ENCODE measurements at places on chromosomes 5 and 9. TPM values are rescaled to one million over a fixed set of nuclear protein-coding genes. Genes with fewer than 3 reads are reported as not detected.

DNA sequence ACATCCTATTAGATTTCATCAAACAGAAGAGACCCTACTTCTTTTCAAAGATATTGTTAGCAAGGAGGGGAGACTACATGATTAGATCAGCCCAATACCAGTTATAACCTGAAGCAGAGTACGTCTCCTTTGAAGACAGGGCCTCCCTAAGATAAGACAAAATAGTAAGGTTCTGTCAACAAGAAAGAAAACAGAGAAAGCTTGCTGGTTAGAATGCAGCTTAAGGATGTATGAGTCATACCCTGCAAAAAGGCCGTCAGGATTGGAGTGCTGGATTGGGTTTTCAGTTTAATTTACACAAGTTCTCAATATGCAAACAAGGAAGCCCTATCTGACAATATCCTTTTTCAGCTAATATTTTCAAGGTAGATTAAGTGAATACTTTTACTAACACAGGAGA is 1581.2 kb upstream of the WWC1 start:
- no peak for DNase-seq

SPAG8 gene
- 5.9 TPM for polyA plus RNA-seq

DNA sequence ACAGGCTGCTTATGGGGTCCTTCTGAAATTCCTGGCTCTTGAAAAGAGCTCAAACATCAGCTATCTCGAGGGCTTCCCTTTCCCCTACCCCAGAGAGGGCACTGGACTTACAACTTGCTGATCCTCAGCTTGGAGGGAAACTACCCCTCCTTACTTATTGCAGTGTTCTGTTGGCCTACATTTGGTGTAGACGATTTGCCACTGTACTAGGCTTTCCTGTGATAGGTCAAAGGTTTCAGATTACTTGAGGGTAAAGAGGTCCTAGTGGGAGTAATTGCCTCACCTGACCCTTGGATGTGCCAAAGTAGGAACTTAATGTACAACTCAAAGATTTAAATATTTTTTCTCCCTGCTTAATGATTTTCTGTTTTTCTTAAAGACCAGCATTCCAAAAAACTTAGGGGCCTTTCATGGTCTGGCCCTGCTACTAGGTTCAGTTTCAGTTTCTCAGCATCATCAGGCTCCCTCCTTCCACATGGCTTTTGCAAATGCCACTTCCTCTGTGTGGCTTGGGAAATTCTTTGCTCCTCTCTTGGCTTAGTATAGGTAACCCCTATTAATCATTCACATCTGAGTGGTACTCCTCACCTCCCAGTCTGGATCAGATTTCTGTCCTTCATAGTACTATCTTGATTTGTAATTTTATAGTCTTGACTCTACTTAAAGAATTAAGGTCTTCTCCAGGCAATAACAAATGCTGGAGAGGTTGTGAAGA is 32.4 kb downstream of the CYSTM1 start:
- DNase-seq = no peak

DNA sequence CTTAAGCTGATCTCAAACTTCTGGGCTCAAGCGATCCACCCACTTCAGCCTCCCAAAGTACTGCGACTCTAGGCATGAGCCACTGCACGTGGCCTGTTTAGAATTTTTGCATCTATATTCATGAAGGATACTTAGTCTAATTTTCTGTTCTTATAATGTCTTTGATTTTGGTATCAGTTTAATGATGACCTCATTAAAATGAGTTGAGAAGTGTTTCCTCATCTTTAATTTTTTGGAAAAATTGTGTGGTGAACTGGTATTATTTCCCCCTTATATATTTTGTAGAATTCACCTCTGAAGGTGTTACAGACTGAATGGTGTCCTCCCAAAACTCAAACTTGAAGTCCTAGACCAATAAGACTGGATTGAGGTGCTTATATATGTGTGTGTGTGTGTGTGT is 46.5 kb downstream of the ANKRD31 start:
- DNase-seq = no peak

- no peak for DNase-seq
These were observed 44.1 kb upstream of the FOXE1 start for GRCh38 chr9:97808972-97809371.

DNA sequence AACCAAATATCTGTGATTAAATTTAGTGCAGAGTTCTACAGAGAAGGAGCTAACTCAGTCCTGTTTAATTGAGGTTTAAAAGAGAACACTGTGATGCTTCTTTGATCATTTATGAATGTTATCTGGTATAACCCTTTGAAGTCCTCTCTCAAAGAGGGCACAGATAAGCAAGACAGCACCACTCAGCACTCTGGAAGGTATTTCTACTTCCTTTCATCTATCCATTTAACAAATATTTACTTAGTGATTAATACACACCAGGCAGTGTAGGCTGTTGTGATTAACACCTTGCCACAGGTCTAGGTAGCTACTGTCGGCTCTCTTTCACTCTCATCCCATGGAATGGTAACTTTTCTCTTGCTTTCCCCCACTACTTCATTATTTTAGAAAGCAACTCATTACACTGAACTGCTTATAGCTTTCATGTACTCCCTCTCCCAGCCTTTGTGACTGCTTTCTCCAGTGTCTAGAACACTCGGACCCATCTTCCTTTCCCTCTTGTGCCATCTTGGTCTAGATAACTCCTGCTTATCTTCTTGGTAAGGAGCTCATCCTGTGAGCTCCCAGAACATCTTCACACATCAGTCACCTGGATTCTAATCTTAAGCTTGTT is 54.7 kb downstream of the GLDC start:
- no peak for DNase-seq

WNT8A gene
- 0.31 TPM for polyA plus RNA-seq

CDH6 gene
- polyA plus RNA-seq = 74.3 TPM

GRCh38 chr9:112252194-112252593 is 77.1 kb upstream of the SUSD1 start:
- no peak for DNase-seq

DNA sequence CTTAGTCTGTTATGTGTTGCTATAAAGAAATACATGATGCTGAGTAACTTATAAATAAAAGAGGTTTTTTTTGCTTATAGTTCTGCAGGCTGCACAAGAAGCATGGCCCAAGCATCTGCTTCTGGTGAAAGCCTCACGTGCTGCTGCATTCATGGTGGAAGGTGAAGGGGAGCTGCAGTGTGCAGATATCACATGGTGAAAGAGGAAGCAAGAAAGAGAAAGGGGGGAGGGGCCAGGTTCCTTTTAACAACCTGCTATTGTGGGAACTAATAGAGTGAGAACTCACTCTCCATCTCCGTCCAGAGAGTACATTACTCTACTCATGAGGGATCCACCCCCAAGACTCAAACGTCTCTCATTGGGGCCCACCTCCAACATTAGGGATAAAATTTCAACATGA is 12.5 kb upstream of the PARP8 start:
- DNase-seq = no peak

CDH12 gene
- polyA plus RNA-seq = 6.4 TPM

DNA sequence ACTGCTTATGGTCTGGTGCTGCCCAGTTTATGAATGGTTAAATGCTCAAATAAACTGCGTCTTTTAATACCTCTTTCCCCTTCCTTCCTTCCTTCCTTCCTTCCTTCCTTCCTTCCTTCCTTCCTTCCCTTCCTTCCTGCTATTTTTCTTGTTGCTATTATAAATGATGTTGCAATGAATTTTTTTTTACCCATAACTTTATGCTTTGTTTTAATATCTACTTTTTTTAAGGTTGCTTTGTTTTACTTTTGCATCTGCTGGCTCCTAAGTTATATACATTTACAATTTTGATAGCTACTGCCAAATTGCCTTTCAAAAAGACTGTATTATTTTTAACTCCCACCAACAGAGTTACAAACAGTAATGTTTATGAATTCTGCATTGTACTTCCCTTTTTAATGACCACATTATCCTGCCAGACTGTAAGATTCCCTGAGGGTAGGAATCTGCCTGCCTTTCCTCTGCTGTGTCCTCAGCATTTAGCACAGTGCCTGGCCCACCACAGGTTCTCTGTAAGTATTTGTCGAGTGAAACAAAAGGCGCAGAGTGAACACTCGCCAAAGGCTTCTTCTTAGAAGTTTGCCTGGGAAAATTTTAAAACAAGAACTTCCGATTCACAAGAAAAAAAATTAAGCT is 36.9 kb downstream of the KIF4B start:
- no peak for DNase-seq

TLE1 gene
- polyA plus RNA-seq = 75.9 TPM

GRCh38 chr5:19001054-19001453 is 986.9 kb downstream of the CDH18 start:
- no peak for DNase-seq

GRCh38 chr5:150515446-150515845 is 7.5 kb downstream of the NDST1 start:
- no peak for DNase-seq

- no peak for DNase-seq
These were observed at the start of gene PTGER4 for GRCh38 chr5:40679913-40680681. TSS of gene PTGER4 (plus strand) at chr5:40679915. CDS start at chr5:40680994, 1,079 bp downstream.

- no peak for DNase-seq
These were observed 415.8 kb downstream of the ACTL7B start for GRCh38 chr9:108439947-108440346.

PDE6A gene
- 0.11 TPM for polyA plus RNA-seq

DNA sequence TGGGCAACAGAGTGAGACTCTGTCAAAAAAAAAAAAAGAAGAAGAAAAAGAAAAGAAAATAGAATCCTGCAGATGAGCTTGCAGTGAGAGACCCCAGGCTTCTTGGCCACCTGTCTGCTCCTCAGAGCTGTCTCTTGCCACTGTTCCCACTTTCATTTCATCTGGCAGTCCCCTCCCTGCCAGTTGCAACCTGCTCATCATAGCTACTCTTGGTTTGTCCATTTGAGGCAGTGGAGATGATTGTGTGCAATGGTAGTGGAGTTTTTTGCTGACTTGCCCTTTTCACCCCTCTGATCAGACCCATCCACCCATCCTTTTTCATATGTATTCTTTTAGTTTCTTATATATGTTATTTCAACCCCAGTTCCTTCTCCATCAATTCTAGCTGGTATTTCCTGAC is 28.7 kb downstream of the ANKRD33B start:
- DNase-seq = no peak

GRCh38 chr5:673161-673830 is 19.9 kb downstream of the TPPP start:
- no peak for DNase-seq

DNA sequence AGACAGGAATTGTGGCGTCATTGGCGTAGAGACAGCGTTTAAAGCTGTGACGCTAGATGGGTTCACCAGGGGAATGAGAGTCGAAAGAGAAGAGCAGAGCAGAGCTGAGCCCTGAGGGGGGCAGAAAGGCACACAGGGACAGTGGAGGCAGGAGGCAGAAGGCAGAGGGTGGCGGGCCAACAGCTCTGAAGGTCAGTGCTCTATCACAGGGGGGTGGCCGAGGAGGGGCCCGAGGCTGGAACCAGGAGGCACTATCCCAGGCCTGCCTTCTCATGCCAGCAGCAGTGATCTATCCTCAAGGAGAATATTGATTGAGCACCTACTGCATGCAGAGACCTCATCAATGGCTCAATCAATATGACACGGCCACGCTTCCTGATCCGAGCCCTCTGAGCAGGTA is 132.4 kb downstream of the KCNIP1 start:
- DNase-seq = no peak

Data from left renal cortex interstitium (tissue), 4 donors.